ENCODE measurements at places on chromosomes 3 and 15.
A peak's percentile ranks its signal among the peaks of the same experiment; 100 is the strongest.

DNA sequence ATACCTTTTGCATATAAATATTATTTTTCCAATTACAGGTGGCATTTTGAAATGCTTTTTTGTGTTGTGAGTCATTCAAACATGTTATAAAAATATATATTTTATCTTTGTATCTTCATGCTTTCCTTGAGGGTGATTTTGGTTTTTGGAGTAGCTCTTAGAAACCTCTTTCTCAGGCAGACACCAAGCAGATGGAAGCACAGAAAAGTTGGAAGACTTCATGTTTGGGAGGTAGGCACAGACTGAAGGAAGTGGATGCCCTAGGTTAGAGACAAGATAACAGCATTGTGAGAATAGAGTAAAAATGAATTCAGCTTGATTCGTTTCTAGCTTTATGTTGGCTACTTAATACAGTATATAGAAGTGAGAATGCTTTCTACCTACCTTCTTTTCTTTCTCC, 338.3 kb downstream of the NLGN1 start:
- DNase-seq, result no peak

- no peak for DNase-seq
These were observed 11.6 kb downstream of the NIPA2 start for GRCh38 chr15:22850055-22850454.

GRCh38 chr3:40103829-40104228, 205.7 kb upstream of the EIF1B start:
- no peak for DNase-seq

- no peak for DNase-seq
These were observed 94.4 kb downstream of the ANKRD28 start for GRCh38 chr3:15703346-15703745.

DNA sequence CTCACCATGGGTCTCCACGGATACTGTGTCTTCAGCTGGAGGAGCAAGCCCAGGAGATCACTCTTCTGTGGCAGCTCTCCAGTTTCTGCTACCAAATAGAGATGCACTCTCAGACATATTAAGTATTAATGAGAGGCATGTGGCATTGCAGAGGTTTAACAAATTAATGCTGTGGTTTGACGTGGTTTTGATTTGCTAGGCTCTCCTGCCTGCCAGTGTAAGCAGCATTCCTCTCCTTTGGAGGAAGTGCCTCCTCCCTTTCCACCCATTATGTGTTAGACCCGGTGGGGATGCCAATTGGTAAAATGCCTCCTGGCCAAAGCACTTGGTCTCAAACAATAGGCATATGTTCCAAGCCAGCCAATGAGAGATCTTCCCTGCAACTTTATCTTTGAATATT, 124.8 kb downstream of the MYLK start:
- DNase-seq, result no peak

DNA sequence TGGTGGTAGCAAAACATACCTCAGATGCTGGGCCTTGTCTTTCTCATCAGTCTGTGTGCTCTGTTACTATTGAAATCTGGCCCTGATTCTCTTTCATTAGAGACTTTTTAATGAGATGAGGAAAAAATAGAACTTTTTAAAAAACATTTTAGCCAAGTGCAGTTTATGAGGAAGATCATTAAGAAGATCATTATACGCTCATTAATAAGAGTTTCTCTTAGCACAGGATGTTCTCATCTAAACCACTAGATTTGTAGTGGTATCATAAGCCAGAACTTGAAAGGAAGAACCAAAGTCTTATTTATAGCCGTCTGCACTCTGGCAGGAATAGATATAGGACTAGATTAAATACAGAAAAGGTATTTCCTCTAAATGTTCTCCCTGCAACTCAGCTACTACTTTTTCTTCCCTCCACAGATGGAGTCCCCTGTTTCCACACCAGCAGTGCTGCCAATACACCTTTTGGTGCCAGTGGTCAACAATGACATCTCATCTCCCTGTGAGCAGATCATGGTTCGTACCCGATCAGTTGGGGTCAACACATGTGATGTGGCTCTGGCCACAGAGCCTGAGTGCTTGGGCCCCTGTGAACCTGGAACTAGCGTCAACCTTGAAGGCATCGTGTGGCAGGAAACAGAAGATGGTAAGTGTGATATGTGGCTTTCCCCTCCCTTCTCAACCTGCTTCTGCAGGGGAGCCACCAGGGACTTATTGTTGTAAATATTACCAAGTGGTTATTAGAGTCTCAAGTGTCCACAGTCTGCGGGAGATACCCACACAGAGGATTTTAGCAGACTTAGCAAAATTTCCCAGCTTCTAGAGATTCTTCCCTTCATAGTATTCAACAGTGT, 152.8 kb downstream of the RBPMS2 start:
- no peak for DNase-seq

- no peak for DNase-seq
These were observed 3.0 kb upstream of the RYK start for GRCh38 chr3:134253475-134254226.

GRCh38 chr3:128340904-128341555, 125.7 kb downstream of the DNAJB8 start:
- DNase-seq, result no peak

DNA sequence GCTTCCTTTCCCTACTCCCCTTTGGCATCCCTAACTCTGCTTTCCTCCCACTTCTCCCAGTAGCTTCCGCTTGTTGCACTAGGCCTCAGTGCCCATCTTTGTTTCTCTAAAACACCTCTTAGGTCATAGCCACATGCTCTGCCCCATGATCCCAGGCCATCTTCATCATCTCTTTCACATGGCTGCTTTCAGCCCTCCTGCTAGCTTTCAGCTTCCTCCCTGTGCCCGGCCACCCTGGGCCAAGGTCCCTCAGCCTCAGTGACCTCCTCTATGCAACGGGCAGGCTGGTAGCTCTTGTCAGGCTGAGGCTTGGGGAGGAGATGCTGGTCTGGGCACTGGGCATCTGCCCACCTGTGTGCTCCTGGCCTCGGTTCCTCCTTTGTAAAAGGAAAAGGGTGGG, 2.3 kb downstream of the PLEKHO2 start:
- no peak for DNase-seq

DNA sequence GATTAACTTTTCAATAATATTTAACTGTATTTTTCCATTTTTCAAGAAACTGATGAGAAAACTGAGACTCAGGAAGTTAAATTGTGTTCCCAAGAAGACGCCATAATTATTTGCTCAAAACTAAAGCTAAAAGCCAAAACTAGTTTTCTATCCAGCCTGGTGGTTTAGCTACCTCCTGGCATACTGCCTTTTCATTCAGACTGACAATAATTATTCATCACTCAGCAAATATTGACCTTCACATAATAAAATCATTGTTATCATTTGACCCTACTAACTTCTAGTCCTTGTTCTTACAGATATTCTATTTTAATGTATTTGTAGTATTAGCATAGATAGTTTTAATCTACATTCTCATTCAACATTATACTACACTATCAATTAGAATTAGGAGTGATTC, 210.6 kb upstream of the GADL1 start:
- DNase-seq, result no peak

DNA sequence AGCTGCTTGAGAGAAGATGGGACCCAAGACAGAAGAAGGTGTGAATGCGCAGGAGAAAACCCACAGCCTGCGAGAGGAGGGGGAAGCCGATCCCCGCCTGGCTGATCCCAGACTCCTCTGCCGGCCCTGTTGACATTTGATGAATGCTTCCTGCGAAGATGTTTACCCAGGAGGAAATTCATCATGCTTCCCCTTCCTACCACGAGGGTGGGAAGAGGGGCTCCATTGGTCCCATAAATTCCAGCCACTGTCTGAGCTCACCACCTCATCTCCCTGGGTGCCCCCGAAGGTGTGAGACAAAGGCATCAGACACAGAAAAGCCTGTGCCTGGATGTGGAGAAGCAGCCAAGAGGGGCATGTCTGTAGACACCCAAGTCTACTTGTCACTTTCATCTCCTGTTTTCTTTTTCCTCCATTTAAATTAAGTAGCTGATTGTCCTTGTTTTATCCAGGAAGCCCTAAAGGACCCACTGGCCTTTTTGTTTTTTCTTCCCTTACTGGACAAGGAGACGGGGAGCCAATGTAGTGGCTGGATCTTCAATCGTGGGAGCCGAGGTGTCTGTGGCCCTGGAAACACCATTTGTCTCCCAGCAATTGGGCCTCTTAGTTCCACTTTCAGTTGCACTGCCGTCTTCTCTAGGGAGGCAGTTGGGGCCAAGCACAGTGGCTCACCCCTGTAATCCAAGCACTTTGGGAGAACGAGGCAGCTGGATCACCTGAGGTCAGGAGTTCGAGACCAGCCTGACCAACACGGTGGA, 95.3 kb upstream of the HES1 start:
- DNase-seq, result no peak

- DNase-seq, result no peak
These were observed 50.2 kb downstream of the SMAD3 start for GRCh38 chr15:67115586-67115969.

- DNase-seq, result no peak
These were observed 65.7 kb downstream of the CMTM8 start for GRCh38 chr3:32303977-32304881.

GRCh38 chr3:195829897-195830254, 18.1 kb upstream of the MUC4 start:
- no peak for DNase-seq

DNA sequence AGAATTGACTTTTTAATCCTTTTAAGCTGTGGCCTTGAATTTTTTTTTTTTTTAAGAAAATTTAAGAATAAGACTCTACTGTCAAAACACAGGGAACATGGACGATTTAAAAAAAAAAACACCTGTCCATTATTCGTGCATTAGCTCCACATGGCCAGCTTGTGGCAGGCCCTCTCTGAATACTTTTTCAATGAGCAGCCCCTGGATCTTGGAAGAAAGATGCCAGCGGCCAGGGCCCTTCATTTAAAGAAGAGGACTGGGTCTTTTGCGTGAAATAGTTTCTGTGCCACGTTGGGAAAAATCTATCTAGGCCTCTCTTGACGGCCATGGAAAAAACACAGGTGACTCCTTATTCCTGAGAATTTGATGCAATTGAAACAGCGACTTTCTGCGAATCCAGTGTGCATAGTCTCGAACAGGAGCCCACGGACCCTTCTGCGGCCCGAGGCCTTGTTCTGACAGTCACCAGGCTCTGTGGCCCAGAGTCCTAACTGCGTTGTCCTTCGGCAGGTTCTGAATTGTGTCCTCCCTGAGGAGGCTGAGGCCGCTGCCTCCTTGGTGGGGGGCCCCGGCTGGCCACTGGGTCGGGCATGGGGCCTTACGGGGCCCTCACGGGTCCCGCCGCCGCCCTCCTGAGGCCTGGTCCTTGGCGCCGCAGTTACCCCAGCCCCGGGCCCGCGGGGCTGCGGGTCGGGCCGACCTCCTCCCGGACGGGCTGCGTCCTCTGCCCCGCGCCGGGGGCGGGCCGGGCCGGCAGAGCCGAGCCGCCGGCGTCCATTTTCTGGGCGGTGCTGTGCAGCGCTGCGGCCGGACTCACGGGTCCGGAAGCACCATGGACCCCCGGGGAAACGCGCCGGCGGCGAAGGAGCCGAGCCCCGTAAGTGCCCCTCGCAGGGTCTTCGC, 33.5 kb downstream of the ZBTB38 start:
- DNase-seq, result peak; percentile 41

DNA sequence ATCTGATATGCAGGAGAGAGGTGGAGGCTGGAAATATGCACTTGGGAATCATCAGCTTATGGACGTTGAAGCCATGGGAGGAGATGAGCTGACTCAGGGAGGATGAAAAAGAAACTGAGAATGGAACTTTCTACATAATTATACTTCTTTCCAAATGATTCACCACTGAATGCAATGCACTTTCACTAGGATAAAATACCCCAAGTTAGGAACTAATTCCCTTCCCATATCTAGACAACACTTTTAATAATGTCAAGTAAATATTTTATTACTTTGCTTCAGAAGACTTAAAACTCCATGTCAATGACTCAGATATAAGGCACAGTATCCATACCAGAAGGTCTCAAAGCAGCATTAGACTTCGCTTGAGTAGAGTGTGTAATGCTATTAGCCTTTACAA, 24.2 kb downstream of the NPTN start:
- DNase-seq, result no peak

DNA sequence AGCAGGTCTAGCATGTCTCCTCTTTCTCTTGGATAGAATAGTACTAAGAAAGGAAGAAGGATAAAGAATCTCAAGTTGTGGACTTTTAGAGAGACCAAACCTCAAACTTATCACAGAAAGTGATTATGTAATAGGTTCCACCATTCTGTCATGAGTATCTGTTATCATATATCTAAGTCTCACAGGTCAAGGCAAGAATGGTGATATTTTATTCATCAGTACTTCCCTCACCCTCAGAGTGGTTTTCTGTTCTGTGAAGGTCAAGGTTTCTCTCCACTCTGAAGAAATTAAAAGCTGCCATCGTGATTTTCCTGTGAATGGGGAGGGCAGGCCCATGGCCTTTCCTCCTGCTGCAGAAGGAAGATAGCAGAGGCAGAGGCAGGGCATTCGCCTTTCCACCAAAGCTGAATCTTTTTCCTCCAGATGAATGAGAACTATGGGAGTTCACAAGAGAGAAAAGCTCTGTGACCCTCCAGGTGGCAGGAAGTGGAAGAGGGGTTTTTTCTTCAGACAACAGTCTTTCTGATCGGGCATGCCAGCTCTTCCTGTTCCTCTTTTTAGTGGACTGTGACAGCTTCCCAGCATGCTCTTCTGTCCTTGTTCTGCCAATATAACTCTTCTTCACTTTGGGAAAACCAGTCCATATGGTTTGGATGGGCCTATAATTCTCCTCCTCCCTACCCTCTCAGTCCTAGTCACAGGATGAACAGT, 37.1 kb upstream of the CCK start:
- no peak for DNase-seq

GRCh38 chr3:179348325-179349013, 960 bp downstream of the MFN1 start:
- no peak for DNase-seq

DNA sequence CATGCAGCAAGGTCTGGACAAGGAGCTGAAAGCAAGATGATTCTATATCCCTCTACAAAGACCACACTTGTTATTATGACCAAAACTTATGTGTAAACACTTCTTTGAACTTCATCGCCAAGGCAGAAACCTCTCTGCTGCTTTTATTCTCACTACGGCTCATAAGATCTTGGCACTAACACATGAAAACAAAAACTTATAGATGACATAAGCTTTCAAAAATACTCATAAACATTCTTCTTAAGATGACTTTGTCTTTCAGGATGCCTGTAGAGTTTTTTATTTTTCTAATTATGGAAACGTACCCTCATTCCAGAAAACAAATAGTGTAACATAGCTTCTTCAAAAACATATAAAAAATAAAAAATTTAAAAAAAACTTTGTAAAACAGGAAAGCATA, 12.5 kb upstream of the C15orf61 start:
- no peak for DNase-seq

DNA sequence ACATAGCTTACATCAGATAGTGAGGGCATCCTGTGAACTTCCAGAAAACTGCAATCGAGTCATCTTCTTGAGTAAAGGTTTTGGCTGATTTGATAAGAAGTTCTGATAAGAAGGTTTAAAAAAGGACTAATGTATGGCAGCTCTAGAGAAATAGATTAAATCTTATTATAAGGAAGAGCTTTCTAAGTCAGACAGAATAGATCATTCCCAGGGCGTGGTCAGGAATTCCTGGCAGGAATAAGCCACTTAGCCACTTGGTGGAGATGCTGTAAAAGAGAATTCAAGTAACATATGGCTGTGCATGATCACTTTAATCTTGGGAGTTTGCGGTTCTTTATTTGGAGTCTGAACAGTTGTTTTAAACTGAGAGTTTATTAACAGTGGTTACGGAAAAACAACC, 17.4 kb downstream of the PGBD4 start:
- DNase-seq, result peak; percentile 31

All from RWPE1 (cell line).